ENCODE measurements at places on chromosomes 13 and 19.

GRCh38 chr13:92769046-92769445, 457.6 kb upstream of the GPC6 start:
- no peak for DNase-seq

- no peak for DNase-seq
Measured at GRCh38 chr13:93145199-93145598, 81.4 kb upstream of the GPC6 start.

DNA sequence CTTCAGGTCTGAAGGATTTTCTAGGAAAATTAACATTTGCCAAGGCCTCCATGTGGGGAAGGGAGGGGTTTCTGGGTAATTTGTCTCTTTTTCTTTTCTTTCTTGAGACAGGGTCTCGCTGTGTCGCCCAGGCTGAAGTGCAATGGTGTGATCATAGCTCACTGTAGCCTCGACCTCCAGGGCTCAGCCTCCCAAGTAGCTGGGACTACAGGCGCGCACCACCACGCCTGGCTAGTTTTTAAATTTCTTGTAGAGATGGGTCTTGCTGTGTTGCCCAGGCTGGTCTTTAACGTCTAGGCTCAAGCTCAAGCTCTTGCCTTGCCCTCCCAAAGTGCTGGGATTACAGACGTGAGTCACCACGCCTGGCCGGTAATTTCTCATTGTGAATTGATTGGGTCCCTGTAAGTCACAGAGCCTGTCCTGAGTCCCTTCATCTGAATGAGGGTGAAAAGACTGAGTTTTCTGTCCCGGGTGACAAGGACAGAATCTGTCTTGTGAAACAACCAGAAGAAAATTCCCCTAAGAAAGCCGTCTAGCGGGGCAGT, 10.0 kb upstream of the SPC24 start:
- no peak for DNase-seq

GRCh38 chr19:39937094-39937720, 2.8 kb upstream of the FCGBP start:
- peak; percentile 6 for DNase-seq

- no peak for DNase-seq
Measured at GRCh38 chr13:25153736-25154135, 18.4 kb downstream of the AMER2 start.

DNA sequence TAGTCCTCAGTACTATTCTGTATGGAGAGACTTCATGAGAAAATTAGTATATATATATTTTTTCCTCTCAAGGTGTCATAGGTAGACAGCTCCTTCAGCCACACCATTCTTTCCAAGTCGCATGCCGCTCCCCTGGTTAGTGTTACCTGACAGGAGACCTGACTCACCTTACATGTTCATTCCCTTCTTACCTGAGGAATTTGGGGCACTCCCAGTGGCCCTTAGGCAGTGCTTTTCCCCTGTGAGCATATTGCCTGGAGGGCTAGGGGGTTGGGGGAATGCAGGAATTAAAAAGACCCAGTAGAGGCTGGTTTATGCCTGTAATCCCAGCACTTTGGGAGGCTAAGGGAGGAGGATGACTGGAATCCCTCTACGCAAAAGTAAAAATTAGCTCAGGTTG, 9.0 kb upstream of the ACTN4 start:
- DNase-seq = no peak
